ENCODE measurements at places on chromosomes 11 and 22.

DNA sequence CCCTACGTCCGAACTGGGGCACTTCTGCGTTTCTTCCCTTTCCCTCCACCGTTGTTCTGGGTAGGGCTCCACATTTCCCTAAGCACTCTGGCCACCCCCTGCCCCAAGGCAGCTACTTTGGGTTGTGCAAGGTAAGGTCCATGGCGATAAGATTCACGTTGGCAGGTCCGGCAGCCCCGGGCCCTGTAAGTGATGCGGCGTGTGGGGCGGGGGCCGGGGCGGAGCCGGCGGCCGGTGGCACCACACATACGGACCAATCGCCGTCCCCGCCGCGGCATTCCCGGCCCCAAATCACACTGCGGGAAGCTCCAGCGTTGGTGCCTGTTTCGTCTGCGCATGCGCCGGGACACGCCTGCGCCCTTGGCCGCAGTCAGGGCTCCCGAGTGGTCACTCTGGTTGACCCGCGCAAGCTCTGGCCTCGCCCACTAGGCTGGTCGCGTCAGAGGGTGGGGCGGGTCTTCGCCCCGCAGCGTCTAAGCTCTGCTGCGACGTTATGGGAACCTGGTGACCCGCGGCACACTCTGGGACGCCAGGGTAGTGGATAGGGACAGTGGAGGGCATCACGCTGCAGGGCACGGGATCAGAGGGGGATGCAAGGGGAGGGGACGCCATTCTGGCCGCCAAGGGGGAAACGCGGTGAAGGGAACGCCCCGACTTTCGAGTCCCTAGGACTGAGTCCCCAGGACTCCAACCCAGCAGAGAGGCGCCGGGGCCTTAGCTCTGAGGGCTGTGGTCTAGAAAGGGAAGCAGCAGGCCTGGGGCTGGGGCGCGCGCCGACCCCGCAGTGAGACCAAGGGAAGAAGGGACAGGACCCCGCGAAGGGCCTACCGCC, 1.6 kb downstream of the FADS1 start:
- no peak for DNase-seq

- DNase-seq = no peak
Measured at GRCh38 chr22:46361826-46362202, 26.3 kb downstream of the TRMU start.

DNA sequence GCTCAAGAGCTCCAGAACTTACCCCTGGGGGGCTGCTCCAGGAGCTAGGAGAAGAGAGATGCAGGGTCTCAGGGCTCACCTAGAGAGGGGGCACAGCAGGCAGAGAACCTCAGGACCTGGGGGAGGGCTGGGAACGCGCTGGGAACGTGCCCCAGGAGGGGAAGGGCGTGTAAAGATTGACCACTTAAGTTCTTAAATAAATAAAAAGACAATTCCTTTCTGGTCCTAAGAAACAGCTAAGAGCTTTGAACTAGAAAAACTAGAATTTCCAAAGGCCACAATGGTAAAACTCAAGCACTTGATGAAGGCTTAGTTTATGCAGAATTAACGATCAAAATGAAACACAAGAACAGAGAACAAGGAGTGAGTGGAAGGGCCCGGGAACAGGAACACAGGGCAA, 89.1 kb downstream of the CELSR1 start:
- DNase-seq = no peak

- DNase-seq = no peak
Measured at GRCh38 chr11:1304380-1304779, 5.1 kb downstream of the TOLLIP start.

DNA sequence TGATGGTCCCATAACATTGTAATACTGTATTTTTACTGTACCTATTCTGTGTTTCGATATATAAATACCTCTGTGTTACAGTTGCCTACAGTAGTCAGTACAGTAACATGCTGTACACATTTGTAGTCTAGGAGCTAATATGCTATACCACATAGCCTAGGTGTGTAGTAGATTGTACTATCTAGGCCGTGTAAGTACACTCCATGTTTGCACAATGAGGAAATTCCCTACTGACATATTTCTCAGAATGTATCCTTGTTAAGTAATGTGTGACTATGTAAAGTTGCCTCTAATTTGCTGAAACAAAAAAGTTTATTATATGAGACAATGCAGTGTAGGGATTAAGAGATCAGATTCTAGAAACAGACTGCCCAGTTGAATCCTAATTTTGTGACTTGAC, 21.3 kb downstream of the CAPRIN1 start:
- no peak for DNase-seq

DNA sequence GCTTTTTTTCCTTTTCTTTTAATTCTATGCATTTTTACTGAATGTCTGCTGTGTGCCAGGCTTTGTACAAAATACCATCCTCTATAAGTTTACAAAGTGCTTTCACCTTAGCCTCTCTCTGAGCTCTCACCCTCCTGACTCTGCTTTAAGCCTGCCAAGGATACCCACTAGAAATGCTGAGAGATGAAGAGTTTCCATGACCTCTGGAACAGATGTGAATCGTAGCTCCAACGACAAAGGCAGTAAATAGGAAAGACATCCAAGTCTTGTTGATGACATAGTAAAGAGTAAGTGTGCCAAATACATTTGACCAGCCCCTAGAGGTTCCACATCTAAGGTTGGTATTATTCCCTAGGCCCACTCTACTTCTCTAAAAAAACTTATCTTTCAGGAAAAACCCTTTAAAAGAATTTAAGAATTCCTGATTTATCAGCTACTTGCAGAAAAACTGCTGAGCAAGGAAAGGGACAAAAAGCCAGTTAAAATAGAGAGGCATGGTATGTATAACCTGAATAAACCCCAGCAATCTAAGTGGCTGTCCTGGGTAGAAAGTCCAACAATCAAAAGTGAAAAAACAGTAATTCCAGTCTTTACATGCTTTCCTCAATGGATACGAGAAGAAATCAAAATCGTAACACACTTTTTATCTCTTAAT, 45.4 kb downstream of the GAB2 start:
- no peak for DNase-seq

- DNase-seq = peak; percentile 51
Measured at GRCh38 chr22:20571531-20572007, 64.2 kb downstream of the MED15 start.

GRCh38 chr11:86805873-86806310, 5.5 kb downstream of the PRSS23 start:
- no peak for DNase-seq

GRCh38 chr11:111735262-111736116, 30.7 kb downstream of the PPP2R1B start:
- DNase-seq = no peak

- no peak for DNase-seq
Measured at GRCh38 chr22:33302049-33302545, 243.9 kb upstream of the SYN3 start.

DNA sequence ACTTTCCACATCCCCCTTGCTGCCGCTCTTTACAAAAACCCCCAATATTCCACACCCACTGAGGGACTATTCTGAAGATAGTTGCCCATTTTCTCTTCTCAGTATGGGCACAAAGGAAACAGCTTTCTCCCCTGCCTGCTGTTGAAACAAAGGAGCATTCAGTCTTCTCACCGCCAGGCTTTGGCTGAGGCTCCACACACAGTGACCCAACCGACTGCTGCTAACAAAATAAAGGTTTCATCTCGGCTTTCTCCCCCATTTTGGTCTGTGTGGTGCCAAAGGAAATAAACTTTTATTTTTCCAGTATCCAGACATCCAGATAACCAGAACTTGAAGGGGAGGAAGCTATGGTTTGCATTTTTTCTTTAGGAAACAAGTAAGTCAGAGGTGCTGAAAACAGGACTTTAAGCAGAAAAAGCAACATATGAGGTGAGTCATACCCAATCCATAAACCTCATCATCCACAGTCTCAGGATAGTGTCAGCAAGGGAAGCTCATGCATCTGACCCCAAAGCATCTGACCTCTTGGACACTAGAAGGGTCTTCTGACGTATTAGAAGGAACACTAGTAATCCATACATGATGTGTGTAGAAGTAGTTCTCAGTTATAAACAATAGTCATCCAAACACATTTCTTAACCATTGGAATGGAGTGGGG, 6.4 kb downstream of the CLMP start:
- DNase-seq = no peak

DNA sequence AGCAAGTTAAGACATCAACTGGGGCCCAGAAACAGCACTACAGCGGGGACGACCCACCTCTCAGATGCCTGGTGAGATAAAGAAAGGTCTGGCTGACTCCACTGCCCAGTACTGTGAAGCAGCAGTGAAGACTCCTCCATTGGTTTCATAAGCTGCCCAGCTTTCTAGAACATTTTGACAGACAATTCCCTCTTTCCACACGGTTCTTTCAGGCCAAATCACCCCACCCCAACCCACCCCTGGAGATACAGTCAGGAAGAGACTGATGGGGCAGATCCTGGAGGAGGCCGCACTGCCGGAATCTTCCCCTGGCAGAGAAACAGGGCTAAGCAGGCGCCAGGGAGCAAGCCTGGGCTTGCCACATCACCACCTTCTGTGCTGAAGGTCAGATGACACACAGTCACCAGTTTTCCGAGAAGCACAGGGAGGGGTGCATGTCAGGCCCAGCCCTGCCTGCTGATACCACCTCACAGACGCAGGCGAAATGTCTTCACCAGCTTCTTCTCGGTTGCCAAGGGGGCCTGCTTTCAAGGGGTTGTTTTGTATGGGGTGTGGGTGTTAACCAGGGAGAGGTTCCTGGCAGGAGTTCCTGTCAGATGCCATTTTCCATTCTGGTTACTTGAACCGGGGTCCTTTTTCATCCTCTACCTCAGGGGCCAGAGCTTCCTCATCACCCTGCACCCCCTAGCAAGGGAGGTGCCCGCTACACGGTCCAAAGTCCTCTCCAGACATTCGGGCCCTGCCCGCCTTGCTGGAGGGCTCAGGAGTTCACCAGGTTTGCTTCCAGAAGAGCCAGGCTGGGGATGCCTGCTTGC, 1.4 kb upstream of the NEAT1 start:
- peak; percentile 78 for DNase-seq

GRCh38 chr22:25027959-25028840, 75.7 kb downstream of the KIAA1671 start:
- no peak for DNase-seq

- DNase-seq = no peak
Measured at GRCh38 chr11:19460718-19461405, 220.1 kb upstream of the E2F8 start.

GRCh38 chr11:9207229-9207628, 57.9 kb downstream of the DENND5A start:
- no peak for DNase-seq

- no peak for DNase-seq
Measured at GRCh38 chr11:86014221-86014620, 54.7 kb downstream of the PICALM start.

- DNase-seq = no peak
Measured at GRCh38 chr22:42560781-42561180, 7.0 kb downstream of the SERHL2 start.

DNA sequence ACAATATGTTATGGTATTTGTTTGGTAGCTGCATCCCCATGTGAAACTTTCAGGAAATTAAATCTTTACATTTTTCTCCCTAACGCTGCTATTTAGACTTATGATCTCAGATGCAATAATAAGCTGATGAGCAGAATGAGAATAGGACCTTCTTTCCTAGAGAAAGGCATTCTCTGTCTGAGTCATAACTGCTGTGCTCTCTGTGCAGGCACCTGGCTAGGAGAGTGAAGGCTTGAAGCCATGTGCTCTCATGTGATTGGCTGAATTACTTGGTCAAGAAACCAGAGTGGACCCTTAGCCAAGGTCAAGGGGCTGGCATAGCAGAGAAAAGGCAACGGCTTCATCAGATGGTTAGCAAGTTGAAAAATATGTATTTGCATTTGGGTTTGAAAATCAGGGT, 185.0 kb downstream of the ADAMTS15 start:
- DNase-seq = no peak

GRCh38 chr11:31882951-31883392, 71.8 kb upstream of the PAX6 start:
- no peak for DNase-seq

Data from activated naive CD4-positive, alpha-beta T cell (primary cell).